ENCODE measurements at places on chromosomes 2 and 18.

- DNase-seq, result no peak
Measured at GRCh38 chr18:78998371-78999071, 18.9 kb downstream of the SALL3 start.

DNA sequence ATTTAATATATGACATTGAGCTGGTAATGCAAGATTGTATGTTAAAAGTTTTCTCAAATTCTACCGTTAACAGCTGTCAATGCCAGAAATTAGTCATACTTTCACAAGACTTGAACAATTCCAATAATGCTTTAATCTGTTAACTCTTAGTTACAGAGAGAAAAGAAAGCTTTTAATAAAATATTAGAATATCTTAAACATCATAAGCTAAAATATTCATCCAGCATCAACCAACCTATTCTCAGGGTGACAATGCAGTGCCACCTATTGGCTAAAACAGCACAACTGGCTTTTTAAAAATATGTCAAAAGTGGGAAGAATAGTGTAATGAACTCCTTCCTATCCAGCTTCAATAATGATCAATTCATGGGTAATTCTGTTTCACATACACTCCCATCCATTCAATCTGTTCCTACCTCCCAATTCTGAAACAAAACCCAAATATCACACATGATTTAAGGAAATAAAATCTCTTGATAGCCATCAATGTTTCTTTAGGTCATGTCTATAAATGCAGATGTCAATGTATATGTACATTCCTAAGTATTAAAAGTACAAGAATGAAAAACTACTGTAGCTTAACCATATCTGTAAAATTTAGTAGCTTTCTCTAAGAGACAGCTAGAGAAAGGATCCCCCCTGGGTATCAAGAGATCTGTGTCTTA is 79.8 kb upstream of the CCDC141 start:
- DNase-seq, result peak; percentile 14

DNA sequence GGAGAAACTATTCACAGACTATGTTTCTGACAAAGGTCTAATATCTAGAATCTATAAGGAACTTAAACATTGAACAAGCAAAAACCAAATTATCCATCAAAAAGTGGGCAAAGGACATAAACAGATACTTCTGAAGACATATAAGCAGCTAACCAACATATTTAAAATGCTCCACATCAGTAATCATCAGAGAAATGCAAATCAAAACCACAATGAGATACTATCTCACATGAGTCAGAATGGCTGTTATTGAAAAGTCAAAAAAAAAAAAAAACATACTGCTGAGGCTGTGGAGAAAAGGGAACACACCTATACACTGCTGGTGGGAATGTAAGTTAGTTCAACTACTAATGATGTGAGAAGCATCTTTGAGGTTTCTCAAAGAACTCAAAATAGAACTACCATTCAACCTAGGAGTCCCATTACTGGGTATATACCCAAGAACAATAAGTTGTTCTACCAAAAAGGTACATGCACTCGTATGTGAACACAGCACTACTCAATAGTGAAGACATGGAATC is 220.4 kb upstream of the TFPI start:
- no peak for DNase-seq

DNA sequence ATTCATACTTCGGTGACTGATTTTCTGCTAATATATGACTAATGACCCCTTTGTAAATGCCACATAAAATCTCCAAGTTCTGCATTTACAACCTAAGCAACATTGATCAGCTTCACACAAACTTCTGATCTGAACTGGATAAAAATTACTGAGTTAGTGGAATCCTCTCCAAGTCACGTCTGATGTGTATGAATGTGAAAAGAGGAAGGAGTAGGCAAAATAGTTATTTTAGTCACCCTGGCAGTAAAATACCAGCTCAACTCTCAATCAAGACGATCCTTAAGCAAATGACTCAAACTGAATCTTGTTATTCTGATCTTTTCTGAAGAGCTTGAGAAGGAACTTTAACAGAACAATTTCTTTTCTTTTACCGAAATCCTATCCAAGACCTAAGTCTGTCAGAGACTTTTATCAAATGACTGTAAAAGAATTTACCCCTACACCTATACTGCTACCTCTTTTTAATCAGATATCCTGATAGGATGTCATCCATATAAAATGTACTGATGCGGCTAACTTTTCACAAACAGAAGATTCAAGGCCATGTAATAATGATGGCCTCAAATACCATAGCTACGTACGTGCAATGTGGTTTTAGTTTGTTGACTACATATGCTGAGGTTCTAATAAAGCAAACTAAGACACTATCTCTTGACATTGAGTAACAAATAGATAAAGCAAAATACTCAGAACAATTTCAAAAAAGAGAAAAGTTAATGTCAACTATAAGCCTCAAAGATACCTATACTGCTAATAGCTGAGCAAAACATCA is 23.7 kb downstream of the CUL3 start:
- no peak for DNase-seq

DNA sequence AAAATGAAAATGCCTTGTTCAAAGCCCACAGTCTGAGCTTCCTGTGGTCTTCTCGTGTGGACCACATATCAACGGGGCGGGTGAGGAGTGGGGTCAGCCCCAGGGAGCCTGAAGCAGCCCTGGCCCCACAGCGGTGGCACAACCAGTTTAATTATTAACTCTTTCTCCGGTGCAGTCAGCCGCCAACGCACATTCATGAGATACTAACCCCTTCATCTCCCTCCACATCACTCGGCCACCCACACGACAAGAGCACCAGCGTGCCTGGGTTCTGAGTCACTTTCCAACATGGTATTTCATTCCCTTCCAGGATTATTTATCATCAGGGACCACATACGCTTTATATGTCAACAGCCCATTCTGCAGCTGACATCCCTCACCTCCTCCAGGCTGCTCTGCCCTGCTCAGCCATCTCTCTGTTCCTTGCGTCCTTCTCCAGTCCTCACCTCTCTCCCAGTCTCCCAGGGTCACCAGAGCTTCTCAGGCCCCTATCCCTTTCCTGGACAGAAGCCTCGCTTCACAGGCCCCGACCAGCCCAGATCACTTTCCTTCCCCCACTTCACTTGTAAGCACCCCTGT is 48.0 kb upstream of the ID2 start:
- no peak for DNase-seq

- DNase-seq, result no peak
Measured at GRCh38 chr18:12034241-12035100, 53.2 kb downstream of the IMPA2 start.

DNA sequence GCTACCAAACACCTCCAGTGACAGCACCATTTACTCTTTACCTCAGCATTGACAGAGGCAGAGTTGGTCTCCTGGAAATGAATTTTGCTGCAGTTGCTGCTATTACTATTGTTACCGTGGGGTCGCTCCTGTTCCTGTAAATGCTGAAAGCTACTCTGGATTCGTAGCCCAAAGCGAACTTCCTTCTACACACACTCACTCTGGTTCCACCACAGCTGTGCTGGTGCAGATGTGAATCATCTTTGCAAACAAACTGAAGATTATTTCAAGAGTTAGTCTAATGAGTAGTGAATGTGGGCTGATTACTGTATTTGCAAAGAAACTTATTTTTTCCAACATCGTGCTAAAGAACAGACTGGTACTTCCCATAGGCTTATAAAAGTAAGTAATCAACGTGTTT is 304.0 kb downstream of the LPIN1 start:
- DNase-seq, result no peak

DNA sequence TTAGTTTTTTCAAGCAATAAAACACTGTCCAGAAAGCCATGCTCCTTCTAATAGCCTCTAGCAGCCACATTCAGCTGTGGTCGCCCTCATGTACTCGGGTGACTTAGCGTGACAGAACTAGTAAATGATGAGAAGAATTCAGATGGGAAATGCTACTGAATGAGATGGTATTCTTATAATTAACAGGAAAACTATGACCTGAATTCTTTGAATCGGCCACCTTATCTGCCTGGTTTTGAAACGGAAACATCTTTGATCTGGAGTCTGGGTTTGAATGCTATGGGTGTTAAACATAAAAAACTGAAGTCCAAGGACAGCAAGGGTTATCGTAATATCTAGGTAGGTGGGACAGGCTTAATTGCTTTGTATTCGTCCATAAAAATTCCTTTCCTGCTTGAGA is 138.8 kb upstream of the DNMT3A start:
- no peak for DNase-seq

DNA sequence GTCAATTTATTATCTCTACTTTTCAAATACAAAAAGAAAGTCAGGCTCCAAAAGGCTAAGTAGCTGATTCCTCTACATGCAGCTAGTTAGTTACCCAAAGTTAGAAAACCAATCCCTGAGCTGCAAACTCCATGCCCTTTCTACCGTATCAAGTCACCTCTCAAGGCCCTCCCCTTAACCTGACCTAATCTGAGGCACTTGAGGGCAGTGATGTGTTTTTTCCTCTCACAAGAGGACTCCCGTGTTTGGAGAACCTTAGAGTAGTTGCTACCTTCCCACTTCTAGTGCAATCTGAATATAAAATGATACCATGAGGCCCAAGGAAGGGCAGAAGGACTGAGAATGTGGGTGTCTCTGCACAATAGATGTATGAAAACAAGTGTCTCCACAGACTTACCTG is 907.9 kb upstream of the CELF4 start:
- no peak for DNase-seq

DNA sequence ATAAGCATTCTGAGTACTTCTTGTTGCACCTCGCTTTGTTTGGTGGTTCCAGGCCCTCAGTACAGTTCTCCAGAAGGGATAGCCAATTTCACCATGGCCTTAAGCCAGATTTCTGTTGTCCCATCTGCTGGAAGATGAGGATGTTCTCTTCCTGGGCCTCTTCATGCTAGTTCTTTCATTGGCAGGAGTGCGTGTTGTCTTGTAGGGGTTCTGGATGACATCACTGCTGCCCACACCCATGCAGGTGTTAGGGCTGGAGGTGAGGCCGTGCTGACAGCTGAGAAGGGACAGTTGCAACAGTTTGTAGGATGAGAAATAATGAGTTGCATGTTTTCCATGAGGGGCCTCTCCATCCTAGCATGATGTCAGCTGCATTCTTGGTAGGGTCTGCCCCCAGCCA is 142.9 kb downstream of the LDLRAD4 start:
- DNase-seq, result no peak

DNA sequence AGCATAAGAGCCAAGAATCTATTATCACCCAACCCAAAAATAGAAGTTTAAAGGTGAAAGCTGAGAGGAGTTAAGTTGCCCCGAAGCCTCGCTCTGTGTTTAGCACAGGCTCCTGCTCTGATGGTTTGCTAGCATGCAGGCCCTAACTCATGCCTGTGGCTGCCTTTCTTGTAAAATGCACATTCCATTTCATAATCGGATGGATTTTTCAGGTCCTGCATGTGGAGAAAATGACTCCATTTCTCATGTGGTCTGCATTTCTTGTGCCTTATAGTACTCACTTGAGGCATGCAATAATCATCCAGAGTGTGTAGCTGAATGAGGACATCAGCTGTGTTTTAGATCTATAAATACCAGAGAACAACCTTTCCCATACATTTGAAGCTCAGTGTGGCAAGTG is 381.8 kb downstream of the CPS1 start:
- DNase-seq, result no peak

GRCh38 chr2:121529439-121530211 is 1.1 kb upstream of the RNU4ATAC start:
- DNase-seq, result peak; percentile 69

GRCh38 chr2:11357428-11357972 is 13.1 kb upstream of the ROCK2 start:
- DNase-seq, result no peak

GRCh38 chr2:76584474-76584873 is 873.8 kb upstream of the GCFC2 start:
- DNase-seq, result no peak

DNA sequence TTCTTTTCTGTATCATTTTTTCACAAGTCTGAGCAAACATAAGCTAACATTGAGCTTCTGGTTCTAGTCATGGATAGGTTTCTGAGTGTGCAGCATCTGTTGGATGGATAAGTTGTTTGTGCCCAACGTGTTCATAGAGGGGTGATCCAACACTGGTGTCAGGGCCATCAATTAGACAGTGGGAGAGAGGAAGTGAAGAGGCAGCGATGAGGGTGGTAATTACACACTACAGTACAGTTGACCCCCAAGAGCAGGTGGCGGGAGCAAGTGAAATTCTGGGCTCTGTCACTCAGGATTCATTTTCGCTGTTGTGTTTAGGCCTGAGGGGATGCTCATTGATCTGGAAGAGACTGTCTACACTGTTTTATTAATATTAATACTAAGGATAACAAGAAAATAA is 180.0 kb upstream of the CXCR4 start:
- DNase-seq, result no peak

- no peak for DNase-seq
Measured at GRCh38 chr2:127233710-127234109, 13.6 kb upstream of the CYP27C1 start.

DNA sequence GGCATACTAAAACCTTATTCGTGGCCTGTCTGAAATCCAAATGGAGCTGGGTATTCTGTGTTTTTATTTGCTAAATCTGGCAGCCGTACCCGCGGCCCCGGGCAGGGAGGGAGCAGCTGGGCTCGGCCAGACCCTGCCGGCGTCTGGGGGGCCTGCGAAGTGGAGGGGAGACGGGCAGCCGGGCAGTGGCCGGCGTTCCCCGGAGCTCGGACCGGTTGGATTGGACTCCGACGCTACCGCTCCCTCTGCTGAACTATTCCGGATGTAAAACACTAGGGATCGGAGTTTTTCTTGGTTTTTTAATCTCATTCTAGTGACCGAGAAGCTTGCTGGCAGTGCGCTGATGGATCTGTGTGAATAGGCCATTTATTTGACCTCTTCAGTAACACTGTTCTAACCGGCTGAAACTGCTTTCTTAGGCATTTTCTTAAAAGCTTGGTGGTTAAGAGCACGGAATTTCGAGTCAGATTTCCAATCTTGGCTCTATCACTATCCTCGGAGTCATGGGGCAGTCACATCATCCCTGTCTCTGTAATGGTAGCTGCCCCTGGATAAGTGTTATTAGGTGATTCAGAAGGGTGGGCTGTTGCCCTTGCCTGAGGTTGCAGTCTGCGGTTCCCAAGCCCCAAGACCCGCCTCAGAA is 694 bp downstream of the UNC50 start:
- DNase-seq, result no peak

DNA sequence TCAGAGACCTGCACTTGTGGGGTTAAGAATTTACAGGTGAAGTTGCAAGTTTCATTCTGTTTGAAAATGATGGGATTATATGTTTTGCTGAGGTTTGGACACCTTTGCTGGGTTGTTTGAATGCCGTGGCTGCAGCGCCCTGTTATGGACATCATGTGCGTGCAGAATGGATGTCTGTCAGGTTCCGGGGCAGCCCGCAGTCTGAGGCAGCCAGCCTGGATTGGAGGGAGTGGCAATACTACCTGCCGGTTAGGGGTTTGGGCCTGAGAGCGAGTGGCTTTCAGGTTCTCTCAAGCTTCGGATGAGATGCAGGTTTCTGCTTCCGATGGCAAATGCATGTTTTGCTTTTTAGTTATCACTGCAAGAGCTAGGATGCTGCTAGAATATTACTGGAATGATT is 1.1 kb downstream of the CASP8 start:
- no peak for DNase-seq

GRCh38 chr2:158773121-158773520 is 22.0 kb upstream of the DAPL1 start:
- no peak for DNase-seq

- peak; percentile 15 for DNase-seq
Measured at GRCh38 chr18:37694516-37694915, 128.9 kb upstream of the CELF4 start.

GRCh38 chr2:189297446-189297845 is 117.9 kb upstream of the COL5A2 start:
- no peak for DNase-seq

All from hematopoietic multipotent progenitor cell (in vitro differentiated cells).